ENCODE measurements at places on chromosomes 3 and 15.

DNA sequence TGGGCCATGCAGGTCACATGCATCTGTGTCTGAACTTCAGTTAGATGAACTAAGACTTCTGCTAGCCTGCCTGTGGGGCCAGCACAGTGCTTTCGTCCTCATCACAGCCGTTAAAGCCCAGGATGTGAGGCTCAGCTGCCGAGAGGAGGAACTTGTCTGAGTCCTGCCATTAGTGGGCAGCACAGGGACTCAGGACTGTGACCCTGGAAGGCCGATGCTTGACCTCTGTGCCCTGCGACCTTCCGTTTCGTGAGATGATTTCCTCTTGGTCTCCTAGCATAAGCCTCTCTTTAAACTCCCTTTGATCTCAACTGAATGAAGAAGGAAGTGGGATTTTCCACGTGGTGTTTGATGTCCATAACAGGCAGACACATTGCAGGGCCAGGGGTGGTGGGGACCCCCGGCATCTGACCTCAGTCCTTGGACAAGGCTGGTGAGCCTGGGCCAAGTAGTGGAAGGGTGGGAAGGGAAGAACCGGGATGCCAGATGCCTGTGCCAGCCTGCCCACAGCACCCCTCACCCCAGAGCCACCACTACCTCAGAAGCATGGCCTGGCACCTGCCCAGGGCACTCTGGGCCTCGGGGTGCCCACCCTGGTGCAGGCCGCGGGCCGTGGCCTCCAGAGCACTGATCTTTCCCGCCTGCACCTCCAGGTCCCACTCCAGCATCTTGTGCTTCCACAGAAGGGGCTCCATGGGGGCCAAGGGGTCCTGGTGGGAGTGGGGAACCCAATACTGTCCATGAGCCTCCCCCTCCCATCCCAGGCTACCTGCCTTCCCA is 21.6 kb downstream of the PLA2G4B start:
- DNase-seq, result no peak

DNA sequence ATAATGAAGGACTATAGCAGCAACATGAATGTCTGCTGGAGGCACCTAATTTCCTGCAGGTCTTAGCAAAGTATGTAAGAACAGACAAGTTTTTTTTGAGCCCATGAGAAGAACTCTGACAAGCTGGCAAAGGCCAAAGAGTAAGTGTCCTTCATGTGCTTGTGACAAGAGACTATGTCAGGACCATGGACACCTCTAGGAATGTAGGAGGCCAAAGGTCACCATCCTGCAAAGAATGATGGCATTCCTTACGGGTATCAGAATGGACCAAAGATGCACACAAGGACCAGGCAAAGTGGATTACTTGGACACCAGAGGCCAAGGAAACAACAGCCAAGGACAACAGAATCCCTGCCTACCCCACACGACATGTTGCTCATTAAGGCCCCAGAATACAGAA is 858.5 kb upstream of the CFAP20DC start:
- DNase-seq, result no peak

GRCh38 chr3:16551342-16551976 is 38.0 kb upstream of the RFTN1 start:
- DNase-seq, result no peak

GRCh38 chr15:87799428-87799827 is 457.1 kb downstream of the NTRK3 start:
- DNase-seq, result no peak

GRCh38 chr3:25229586-25229985 is 198.5 kb upstream of the RARB start:
- no peak for DNase-seq

GRCh38 chr15:40756938-40757337 is 1.9 kb upstream of the RMDN3 start:
- no peak for DNase-seq

- DNase-seq, result no peak
These were observed 13.3 kb downstream of the GYG1 start for GRCh38 chr3:149004622-149005021.

GRCh38 chr3:97983933-97984491 is 11.8 kb upstream of the RIOX2 start:
- no peak for DNase-seq

- no peak for DNase-seq
These were observed 323.0 kb downstream of the LPP start for GRCh38 chr3:188476935-188477334.
